Activated T-cell treated with anti-CD3 and anti-CD28 coated beads for 1 hour (primary cell): ENCODE measurements at places on chromosomes 1 and 21.

DNA sequence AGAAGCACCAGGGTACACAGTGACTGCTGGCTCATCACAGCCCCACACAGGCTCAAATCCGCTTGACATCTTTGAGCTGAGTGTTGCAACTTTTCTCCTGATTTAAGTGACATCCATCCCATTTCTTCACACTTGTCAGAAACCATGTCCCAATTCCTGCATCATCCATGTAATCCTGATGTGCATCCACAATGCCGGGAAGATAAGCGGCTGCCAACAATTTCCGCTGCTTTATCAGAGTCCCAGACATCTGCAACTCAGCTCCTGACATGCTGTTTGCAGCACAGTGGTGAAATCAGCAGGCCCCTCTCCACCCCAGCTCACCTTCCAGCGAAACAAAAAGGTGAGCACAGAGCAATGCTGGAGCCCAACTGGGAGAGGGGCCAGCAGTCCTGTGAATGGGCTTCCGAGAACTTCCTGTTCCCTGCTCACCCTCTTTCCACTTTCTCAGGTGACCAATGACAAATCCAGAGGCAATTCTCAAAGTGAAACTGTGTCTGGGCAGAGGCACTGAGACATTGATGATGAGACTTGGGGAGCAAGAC, 581.0 kb downstream of the AJAP1 start:
- DNase-seq: no peak

GRCh38 chr21:45827881-45828579, 153.5 kb upstream of the COL6A1 start:
- DNase-seq: no peak

DNA sequence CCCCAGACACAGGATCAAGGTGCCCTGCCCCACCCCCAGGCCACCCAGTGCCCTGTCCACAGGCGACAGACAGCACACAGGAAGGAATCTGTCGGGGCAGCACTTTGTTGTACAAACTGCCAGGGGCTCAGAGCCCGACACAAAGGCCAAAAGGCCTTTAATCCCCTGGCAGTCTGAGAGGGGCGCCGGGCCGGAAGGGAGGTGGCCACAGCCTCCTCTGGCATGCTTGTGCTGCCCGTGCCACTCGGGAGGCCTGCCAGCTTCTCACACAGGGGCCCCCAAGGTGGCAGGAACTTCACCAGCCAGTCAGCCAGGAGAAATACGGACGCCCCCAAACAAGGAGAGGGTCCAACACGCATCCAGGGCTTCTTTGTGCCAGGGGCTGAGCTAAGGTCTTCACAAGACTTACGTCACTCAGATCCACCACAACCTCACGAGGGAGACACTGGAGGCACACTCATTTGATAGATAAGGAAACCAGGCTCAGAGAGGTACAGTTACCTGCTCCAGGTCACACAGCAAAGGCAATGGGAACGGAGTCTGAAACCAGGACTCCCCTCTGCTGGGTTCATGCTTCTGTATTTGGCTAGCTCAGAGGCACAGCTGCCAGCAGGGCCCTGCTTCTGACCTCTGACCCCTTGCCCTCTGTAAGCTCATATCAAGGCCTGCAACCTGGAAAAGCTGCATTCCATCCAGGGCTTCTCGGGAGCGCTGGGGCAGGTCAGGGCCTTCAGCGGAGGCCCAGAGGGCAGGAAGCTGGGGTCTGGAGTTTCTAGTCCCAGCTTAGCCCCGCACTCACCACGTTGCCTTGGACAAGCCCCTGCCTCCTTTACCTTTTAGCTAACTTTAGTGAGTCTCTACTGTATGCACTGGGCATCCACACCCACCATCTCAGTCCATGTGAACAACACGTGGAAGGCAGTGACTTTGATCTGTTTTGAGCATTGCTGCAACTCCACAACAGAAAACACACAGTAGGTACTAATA, 34.8 kb downstream of the HSPG2 start:
- no peak for DNase-seq

- DNase-seq: no peak
Observed at GRCh38 chr1:215022204-215022603, 60.3 kb upstream of the KCNK2 start.

DNA sequence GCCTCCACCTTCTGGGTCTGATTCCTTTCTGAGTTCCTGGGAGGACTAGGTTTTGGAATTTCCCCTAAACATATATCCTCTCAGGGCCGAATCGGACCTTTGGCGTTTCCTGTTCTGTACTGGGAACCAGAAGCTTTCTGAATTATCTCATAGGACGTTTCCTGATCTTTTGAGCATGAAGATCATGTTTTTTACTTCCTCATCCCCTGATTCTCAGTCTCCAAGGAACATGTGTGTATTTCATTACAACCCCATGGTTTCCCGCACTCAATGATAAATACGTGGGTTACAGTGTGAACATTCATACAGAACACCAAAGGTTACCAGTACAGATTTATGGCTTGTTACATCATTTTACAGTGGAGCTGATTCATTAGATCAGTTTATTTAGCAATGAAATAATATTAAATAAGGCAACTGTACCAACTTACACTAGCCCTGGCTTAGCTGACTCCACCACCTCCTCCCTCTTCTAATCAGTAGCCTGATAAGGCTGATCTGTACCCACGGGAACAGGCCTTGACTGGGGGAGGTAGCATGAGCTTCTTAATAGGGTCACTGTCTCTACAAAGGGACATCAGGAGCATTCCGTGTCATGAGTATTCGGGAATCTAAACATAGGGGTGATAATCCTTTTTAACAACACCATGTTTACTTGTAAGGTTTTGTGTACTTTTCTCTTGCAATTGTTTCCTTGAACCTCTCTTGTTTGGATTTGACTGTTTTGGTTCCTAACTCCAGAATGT, 57.8 kb upstream of the ERRFI1 start:
- DNase-seq: no peak

DNA sequence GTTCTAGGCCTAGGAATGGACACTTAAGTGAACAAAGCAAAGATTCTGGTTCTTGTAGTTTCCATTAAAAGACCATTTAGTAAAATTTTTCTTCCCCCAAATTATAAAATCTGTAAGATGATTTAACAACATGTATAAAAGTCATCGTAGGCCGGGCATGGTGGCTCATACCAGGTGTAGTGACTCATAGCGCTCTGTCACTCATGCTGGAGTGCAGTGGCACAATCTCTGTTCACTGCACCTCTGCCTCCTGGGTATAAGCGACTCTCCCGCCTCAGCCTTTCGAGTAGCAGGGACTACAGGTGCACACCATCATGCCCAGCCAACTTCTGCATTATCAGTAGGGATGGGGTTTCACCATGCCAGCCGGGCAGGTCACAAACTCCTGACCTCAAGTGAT, 9.1 kb downstream of the ASPM start:
- no peak for DNase-seq

GRCh38 chr1:2282556-2283270, 54.6 kb downstream of the SKI start:
- no peak for DNase-seq

GRCh38 chr21:43373362-43374227, 53.3 kb downstream of the SIK1 start:
- DNase-seq: no peak

GRCh38 chr1:66570196-66570595, 36.2 kb downstream of the SGIP1 start:
- DNase-seq: no peak
